NCI-H510A treated with DMSO at 0.1 percent for 48 hours (cell line): ENCODE measurements at places on chromosomes 4 and X.
A peak's percentile ranks its signal among the peaks of the same experiment; 100 is the strongest.

- no peak for DNase-seq
Measured at GRCh38 chrX:15600745-15601144, at the start of gene ACE2. ACE2 (minus strand) TSS chrX:15600960; CDS start chrX:15600911, 49 bp downstream.

GRCh38 chr4:150079081-150079581 is 886 bp downstream of the DCLK2 start:
- peak; percentile 24 for DNase-seq

DNA sequence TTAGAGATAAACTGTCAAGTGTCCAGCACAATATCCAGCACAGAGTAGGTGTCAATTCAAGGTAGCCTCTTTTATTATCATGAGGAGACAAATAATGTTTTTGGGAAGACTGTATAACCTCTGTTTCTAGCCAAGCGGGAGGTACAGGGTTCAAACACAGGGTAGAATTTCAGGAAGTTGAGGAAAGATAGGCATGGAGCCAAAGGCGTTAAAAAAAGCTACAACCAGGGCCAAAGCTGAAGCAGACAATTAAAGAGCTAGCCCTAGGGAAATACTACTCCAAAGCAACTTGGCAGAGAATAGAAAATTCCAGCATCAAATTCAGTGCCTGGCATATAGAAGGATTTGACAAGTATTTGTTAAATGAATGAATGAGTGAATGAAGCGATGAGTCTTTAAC is 40.0 kb upstream of the CASK start:
- DNase-seq, result no peak

DNA sequence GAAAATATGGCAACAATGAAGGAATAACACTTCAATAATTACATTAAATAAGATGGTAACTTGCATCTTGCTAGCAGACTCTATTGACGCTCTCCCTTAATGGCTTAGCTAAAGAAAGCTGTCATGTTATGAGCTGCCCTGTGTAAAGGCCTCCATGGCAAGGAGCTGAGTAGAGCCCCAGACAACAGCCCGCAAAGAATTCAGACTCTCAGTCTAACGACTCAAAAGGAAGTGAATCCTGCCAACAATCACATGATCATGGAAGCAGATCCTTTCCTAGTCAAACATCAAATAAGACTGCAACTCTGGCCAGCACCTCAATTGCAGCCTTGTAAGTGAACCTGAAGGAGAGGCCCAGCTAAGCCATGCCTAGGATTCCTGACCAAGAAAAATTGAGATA is 157.6 kb downstream of the MAB21L2 start:
- no peak for DNase-seq

DNA sequence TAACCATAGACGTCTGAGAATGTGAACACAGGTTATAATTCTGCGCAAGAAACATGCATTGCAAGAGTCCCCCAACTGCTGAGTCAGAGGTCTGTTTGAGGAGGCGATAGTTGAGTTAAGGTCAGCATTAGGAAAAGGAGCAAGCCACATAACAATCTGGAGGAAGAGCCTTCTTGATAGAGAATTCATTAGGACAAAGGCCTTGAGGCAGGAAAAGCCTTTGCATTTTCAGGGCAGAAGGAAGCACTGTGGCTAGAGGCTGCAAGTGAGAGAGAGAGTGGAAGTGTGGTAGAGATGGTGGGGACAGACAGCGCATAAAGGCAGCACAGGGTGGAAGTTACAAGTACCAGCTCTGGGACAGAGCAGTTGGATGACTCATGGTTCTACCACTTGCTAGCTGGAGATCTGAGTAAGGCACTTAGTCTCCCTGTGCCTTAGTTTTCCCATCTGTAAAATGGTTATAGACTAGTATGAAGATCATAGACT is 125.8 kb upstream of the LNX1 start:
- DNase-seq, result no peak

DNA sequence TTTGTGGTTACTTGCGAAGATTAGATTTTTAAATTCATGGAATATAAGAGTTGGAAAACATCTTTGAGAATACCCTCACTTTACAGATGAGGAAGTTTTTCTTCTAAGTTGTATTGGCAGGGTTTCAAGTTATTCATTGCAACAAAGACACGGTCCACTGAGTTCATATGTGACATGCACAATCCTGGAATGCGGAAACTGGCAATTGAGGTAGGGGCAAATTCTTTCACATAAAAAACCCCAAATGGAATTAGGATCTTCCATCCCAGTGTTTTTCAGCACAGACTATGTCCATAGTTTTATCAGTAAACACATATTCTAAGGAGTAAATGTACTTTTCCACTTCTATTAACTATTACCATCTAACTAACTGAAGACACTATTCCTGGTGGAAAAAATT is 81.8 kb upstream of the NAP1L5 start:
- DNase-seq, result no peak

DNA sequence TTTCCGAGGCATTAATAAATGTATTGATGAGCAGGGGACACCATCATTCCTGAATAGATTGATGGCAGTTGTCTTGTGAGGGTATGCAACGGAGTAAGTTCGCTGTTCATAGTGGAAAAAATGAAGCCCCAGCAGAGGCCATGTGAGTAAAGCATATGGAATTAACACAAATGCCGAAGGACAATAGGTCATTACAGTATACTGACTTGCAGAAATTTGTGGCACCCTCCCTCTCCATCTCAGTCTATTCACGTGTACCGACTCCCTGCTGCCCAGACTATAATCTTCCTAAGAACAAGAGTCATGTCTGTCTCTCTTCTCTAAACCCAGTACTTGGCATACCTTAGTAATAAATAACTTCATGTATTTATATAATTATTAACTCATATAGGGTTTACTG is 47.1 kb upstream of the PCDH10 start:
- no peak for DNase-seq

DNA sequence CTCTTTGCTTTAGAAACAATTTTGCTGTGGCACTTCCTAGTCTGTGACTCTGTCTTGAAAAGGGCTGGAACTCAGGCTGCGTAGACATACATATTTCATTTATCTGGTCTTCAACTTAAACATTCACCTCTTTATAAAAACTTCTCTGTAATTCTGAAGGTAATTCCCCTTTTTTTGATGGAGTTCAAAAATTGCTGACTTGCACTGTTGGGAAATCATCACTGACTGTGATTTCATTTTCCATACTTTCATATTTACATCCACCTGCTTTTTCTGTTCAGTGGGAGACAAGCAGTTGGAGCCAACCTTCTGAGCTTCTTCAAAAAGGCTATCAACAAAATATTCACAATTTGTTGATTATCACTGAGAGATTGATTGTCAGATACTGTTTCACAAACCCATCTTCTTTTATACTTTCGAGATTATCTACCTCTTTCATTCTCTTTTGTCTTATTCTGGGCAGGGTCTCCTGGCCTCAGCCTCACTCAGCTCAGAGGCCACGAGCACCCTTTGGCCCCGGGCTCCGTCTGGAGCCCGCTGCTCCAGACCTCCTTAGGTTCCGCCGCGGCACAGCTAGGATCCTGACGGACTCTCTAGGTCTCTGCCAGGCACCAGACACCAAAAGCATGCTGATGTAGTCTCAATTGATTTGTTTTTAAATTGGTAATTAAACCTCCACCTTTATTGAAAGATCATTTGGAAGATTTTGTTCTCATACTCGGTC is 39.7 kb upstream of the UGT2B17 start:
- no peak for DNase-seq
